ENCODE measurements at places on chromosomes 2 and 18.

DNA sequence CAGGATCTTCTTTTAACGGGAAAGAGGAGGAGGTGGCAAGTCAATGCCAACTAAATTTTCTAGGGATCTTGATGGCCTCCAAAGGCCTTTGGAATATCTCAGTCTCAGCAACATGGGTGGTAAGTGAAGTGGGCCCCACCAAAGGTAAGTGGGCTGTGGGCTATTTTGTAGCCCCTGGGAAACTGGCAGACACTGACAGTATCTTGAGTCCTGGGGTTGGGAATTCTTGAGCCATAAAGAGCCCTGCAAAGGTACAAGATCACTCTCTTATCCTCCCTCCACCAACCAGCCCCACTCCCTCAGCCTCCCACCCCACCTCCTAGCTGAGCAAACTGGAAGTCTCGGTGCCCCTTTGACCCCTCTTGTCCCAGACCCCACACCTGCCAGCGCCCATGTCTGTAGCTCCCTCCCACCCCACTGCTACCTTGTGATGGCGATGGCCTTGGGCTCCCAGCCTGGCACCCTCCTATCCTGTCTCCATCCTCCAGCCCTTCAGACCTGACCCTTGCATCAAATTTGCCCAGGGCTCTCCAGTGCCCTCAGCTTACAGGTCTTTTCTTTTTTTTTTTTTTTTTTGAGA is 8.5 kb downstream of the ATP6V1B1 start:
- DNase-seq: no peak

DNA sequence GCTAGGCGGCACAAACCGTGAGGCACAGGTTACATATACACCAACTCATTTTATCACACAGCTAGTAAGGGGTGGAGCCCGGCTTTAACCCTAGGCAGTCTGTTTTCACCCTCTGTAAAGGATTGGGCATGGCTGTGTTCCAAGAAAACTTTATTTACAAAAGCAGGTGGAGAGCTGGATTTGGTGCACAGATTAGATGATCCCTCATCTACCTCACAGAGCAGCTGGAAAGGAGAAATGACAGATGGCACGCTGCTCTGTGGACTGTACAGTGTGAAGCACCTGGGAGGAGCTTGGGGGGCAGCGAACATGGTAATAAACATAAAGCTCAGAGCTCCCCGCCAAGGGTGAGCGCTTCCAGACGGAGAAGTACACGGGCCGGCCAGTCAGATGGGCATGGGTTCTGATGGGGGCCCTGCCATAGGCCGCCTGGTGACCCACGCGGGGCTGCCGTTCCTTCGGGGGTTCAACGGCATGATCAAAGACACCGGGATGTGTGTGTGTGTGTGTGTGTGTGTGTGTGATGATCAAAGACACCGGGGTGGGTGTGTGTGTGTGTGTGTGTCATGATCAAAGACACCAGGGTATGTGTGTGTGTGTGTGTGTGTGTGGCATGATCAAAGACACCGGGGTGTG is 862 bp upstream of the TMEM177 start:
- no peak for DNase-seq

- no peak for DNase-seq
These were observed 24.3 kb downstream of the RHOB start for GRCh38 chr2:20471148-20471547.

- DNase-seq: no peak
These were observed 74.1 kb downstream of the GALR1 start for GRCh38 chr18:77323640-77324299.
